Inflammatory macrophage treated with lipopolysaccharide for 4 hours (primary cell): ENCODE measurements at places on chromosomes 2 and 18.

GRCh38 chr2:1868683-1869141, 124.4 kb upstream of the PXDN start:
- DNase-seq, result no peak

GRCh38 chr18:7068871-7069590, 48.6 kb downstream of the LAMA1 start:
- DNase-seq, result no peak

GRCh38 chr2:238097988-238098871, 1.9 kb upstream of the ESPNL start:
- peak; percentile 58 for DNase-seq

DNA sequence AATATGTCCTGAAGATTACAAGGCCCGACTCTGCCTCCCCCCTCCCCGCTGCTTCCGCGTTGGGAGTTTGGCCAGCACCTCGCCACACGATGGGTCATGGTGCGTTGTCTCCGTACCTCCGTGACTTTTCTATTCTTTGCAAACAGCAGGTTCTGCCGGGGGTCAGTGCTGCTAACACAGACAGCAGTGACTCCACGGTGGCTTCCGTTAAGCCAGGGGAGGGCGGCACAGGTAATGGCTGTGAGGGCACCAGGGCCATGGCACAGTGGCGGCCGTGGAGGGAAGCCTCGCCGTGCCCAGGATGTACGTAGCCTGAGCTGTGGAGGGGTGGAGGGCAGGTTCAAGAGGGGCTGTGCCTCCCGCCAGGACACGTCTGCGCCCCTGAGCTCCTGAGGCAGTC, 115.5 kb downstream of the NFATC1 start:
- no peak for DNase-seq

DNA sequence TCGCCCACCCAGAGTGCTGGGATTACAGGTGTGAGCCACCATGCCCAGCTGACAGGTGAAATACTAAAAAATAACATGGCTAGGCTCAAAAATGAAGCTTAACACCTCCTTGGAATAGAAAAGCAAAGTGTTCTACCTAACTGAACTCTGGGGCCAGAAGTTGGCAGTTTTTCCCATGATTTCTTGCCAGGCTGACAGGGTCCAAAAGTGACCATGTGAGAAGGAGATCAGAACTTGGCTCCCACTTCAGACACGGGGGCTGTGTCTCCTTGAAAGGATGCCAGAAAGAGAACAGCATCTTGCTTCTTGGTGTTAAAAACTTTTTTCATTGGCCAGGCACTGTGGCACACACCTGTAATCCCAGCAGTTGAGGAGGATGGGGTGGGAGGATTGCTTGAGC, 47.0 kb downstream of the BMPR2 start:
- no peak for DNase-seq

DNA sequence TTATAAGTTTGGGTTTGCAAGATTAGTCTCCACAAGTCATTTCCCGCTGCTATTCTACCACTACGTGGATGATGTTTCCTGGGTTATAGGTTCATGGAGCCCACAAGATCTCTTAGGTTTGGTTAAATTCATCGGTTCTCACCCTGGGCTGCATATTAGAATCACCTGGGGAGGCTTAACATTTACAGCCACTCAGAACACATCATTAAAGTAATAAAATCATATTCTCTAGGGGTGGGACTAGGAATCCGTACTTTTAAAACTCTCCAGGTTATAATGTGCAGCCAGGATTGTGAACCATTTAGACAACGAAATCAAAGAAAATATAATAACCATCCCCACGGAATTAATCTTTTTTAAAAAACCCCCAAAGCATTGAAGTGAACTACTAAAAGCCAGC, 167.7 kb downstream of the ACTR3 start:
- DNase-seq, result no peak

GRCh38 chr18:48293954-48294898, 115.0 kb downstream of the ZBTB7C start:
- peak; percentile 23 for DNase-seq

- peak; percentile 57 for DNase-seq
These were observed 206.1 kb upstream of the HDAC4 start for GRCh38 chr2:239606741-239607516.

GRCh38 chr2:85753525-85754312, at the start of gene ATOH8:
Gene ATOH8, plus strand, starts transcription at chr2:85753991. Its CDS starts 199 bp downstream, at chr2:85754190.
- DNase-seq, result peak; percentile 42
